K562 (cell line): ENCODE measurements at places on chromosomes 1 and 21. TPM values are rescaled to one million over a fixed set of nuclear protein-coding genes. Genes with fewer than 3 reads are reported as not detected.

- H3K4me3 ChIP-seq = no peak overlapping the region
- H3K4me1 ChIP-seq = no peaks in the 10 kb centered on the region; the same call in 2 of the 3 replicates
- peak; percentile 77 for DNase-seq
- H3K27me3 ChIP-seq = peaks cover 2% of the 10 kb centered on the region; the same call in 1 of the 3 replicates
- H3K36me3 ChIP-seq = no peaks in the 10 kb centered on the region
- no peak overlapping the region for H3K27ac ChIP-seq
Observed at GRCh38 chr21:37711836-37712568, 204.3 kb downstream of the KCNJ6 start.

DNA sequence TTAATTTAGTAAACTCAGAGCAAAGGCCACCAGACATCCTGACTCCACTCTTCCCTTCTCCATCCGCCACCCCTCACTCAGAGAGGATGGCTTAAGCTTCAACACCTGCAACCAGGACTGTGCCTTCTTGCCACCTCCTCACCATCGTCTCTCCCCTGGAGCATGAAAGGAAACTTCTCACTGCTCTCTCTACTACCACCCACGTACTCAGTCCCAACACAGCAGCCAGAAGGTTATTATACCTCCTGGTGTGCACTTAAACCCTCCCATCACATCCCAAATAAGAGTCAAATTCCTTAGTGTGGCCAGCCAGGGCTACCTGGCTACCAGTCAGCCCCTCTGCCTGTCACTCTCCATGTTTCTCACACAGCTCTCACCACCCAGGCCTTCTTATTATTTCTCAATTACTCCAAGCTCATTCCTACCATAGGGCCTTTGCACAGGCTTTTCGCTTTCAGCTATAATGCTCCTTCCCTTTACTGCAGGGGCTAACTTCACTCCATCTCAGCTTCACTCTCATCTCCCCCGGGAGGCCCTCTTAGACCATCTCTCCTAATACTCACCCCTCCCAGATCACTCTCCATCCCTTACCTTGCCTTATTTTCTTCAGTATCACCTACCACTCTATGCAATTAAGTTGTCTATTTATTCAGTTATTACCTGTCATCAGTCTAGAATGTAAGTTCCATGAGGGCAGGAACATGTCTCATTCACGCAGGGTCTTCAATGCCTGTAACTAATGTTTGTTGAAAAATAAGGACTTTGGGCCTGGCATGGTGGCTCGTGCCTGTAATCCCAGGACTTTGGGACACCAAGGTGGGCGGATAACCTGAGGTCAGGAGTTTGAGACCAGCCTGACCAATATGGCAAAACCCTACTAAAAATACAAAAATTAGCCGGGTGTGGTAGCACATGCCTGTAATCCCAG lies 137.5 kb downstream of the TOMM20 start:
- no peak overlapping the region for H3K27ac ChIP-seq
- peaks cover 3% of the 10 kb centered on the region for H3K4me1 ChIP-seq
- no peaks in the 10 kb centered on the region for H3K36me3 ChIP-seq

GRCh38 chr1:183568176-183569021 lies 21.9 kb downstream of the NCF2 start:
- peaks cover 21% of the 10 kb centered on the region for H3K27me3 ChIP-seq
- no peak for DNase-seq
- no peak overlapping the region for H3K4me3 ChIP-seq
- H3K36me3 ChIP-seq = no peaks in the 10 kb centered on the region

GRCh38 chr1:89878256-89878655 lies 57.4 kb downstream of the LRRC8D start:
- peaks cover 28% of the 10 kb centered on the region for H3K36me3 ChIP-seq
- H3K27me3 ChIP-seq = no peaks in the 10 kb centered on the region
- H3K27ac ChIP-seq = peak overlapping the region; percentile 19

- peak overlapping the region; percentile 20; the same call in 1 of the 2 replicates for H3K4me3 ChIP-seq
- no peak for DNase-seq
- peaks cover 44% of the 10 kb centered on the region for H3K4me1 ChIP-seq
- H3K27me3 ChIP-seq = peaks cover 77% of the 10 kb centered on the region
Observed at GRCh38 chr1:197915260-197915861, 1.8 kb upstream of the LHX9 start.

DNA sequence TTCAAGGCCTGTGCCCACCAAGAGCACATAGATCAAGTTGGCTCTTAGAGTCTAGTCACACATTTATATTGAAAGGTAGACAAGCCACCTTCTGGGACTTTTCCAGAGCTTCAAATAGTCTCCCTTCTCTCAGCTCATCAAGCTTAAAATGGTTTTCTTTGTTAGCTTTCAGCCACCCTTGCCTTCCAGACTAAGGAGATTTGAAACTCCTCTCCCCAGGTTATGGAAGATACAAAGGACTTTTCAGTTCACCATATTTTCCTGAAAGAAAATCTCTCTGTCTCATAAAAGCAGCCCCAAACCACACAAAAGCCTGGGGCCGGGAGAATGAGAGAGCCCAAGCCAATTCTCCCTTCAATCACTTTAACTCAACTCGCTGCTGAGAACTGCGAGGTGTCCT lies 134.1 kb downstream of the ZC3H11B start:
- no peaks in the 10 kb centered on the region for H3K4me1 ChIP-seq
- peaks cover 3% of the 10 kb centered on the region; the same call in 1 of the 3 replicates for H3K27me3 ChIP-seq
- no peaks in the 10 kb centered on the region for H3K36me3 ChIP-seq
- no peak for DNase-seq

GRCh38 chr1:170030212-170030611 lies 44.3 kb downstream of the KIFAP3 start:
- H3K36me3 ChIP-seq = no peaks in the 10 kb centered on the region; the same call in 2 of the 3 replicates
- no peak overlapping the region for H3K27ac ChIP-seq

DNA sequence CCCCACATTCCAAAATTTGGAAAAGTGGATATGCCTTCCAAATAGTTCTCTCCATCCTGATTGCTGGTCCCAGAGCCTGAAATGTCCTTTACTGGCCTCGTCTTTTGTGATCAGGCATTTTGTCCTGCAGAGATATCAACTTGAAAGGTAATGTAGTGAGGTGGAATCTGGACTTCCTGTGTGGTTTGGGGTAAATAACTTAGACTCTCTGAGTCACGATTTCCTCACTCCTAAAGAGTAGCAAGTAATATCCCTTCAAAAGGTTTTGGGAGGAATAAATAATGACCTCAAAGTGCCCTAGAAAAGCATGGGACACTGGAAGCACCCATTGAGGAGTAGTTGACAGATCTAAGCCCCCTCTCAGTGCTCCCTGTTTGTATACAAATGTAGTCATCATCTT lies 426.6 kb downstream of the OMA1 start:
- H3K4me3 ChIP-seq = no peak overlapping the region
- H3K27me3 ChIP-seq = no peaks in the 10 kb centered on the region
- no peaks in the 10 kb centered on the region for H3K36me3 ChIP-seq
- DNase-seq = no peak
- no peaks in the 10 kb centered on the region for H3K4me1 ChIP-seq

DNA sequence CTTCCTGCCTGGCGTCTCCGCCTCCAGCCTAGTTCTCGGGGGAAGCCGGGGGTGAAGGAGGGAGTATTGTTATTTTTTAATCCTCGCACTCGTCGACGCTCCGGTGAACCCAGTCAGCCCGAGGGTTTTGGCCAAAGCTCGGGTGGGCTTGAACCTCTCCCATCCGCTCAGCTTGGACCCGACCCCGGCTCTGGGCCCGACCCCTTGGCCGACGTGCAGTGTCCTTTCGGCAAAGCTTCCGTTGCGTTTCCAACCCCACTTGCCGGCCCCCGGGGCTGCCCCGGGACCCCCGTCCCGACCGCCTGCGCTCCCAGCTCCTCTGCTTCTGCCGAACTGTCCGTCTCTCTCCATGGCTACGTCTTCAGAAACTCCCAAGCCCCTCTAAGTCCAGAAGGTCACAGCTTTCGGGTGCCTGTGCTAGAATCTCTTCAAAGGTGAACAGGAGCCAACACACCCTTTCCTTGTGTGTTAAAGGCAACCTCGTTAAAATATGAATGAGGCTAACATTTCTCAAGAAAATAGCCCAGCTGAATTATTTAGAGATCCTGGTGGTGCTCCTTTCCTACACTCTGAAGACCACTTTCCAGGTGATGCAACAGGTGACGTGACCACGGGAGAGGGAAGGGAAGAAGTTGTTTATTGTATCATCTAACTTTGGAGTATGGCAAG lies 647 bp downstream of the DESI2 start:
- peak overlapping the region; percentile 77 for H3K27ac ChIP-seq
- peaks cover 25% of the 10 kb centered on the region for H3K36me3 ChIP-seq
- H3K4me1 ChIP-seq = peaks cover 11% of the 10 kb centered on the region; the same call in 1 of the 2 replicates
- H3K4me3 ChIP-seq = peak overlapping the region; percentile 76

GRCh38 chr1:6625584-6626149 lies 999 bp downstream of the THAP3 start:
- peak overlapping the region; percentile 74; the same call in 2 of the 3 replicates for H3K27ac ChIP-seq
- peak overlapping the region; percentile 91 for H3K4me3 ChIP-seq
- DNase-seq = no peak
- H3K27me3 ChIP-seq = no peaks in the 10 kb centered on the region
- peaks cover 79% of the 10 kb centered on the region for H3K36me3 ChIP-seq

DNA sequence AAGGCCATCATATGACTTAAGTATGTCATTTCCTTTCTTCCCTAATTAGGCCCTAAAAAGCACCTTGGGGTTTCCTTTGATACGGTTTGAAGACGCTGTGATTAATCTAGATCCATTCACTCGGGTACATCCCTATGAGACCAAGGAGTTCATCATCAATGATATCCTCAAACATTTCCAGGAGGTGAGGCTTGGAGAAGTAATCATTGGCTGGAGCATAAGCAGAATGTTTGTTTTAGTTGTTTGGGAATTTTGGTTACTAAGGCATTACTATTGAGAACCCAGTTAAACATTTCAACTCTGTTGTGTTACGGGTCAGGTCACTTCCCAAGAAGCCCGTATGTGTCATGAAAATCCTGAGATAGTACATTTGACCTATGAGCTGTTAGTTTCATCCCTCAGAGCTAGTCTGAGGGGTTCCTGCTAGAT lies 185.2 kb downstream of the VPS13D start:
- no peaks in the 10 kb centered on the region for H3K27me3 ChIP-seq
- H3K36me3 ChIP-seq = peaks cover 68% of the 10 kb centered on the region
- H3K4me1 ChIP-seq = no peaks in the 10 kb centered on the region; the same call in 1 of the 3 replicates

GRCh38 chr1:8698937-8699447 lies 118.4 kb downstream of the RERE start:
- no peaks in the 10 kb centered on the region for H3K27me3 ChIP-seq
- no peak for DNase-seq
- H3K27ac ChIP-seq = no peak overlapping the region
- peaks cover 27% of the 10 kb centered on the region for H3K4me1 ChIP-seq

Gene LINGO4
- total RNA-seq = not detected in 2 replicates

Gene CADM3
- total RNA-seq = not detected in 2 replicates

Gene ADAMTSL4
- 163 and 212 TPM in 2 replicates for total RNA-seq

Gene KCTD3
- 43.3 and 48.3 TPM in 2 replicates for total RNA-seq

Gene PRR9
- 0.20 TPM in 1 of 2 replicates, not detected in the other for total RNA-seq
